Cardiac muscle cell (in vitro differentiated cells and primary cell): ENCODE measurements at places on chromosomes 3 and 15. TPM values are rescaled to one million over a fixed set of nuclear protein-coding genes. Genes with fewer than 3 reads are reported as not detected.

CD86 gene
- not detected in 2 replicates for total RNA-seq

GRCh38 chr3:37338500-37338899 is 164.1 kb upstream of the LRRFIP2 start:
- no peaks in the 10 kb centered on the region for H3K27me3 ChIP-seq
- no peaks in the 10 kb centered on the region for H3K4me1 ChIP-seq
- peak; percentile 72 for DNase-seq
- H3K4me3 ChIP-seq = no peak overlapping the region

DNA sequence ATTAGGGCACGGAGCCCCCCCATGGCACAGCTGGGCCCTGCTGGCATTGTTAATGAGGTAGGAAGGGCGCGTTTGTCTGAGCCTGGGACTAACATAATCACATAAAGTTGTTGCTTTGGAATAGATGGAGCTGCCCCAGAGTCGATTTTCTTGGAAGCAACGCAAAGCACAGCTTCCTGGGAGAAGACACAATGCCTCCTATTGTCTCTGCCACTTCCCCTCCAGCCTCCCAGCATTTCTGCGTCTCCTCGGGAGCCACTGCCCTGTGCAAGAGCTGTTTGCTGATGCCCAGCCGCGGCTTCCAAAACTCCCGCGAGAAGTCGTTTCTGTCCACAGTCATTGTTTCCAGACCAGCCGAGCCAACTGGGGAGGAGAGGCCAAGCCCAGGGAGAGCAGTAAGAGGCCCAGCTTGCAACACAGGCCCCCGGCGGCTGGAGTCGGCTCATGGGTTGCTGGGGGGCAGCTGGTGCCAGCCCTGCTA is 18.1 kb upstream of the ALDH1A3 start:
- peak; percentile 52 for DNase-seq
- no peaks in the 10 kb centered on the region for H3K36me3 ChIP-seq
- no peak overlapping the region for H3K4me3 ChIP-seq

DNA sequence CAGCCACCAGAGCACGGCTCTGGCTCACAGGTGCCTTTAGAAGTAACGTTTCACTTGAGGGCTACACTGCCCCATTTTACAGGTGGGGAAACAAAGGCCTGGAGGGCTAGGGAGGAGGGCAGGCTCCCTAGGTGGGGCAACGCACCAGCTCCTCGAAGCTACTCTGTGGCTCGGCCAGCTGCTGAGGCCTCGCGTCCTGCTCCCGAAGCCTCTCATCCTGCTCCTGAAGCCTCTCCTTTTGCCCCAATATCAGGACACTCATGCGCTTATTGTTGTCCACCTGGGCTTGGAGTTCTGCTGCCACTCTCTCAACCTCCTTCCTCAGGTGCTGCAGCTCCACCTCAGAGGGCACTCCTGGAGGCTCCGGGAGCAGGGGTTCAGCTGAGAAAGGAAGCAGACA is 28.2 kb upstream of the OR4F6 start:
- H3K4me3 ChIP-seq = no peak overlapping the region
- no peak for DNase-seq
- H3K36me3 ChIP-seq = no peaks in the 10 kb centered on the region
- H3K4me1 ChIP-seq = no peaks in the 10 kb centered on the region
- H3K27me3 ChIP-seq = no peaks in the 10 kb centered on the region

- DNase-seq = no peak
- H3K4me1 ChIP-seq = peaks cover 7% of the 10 kb centered on the region
- no peaks in the 10 kb centered on the region for H3K27me3 ChIP-seq
- no peak overlapping the region for H3K27ac ChIP-seq
- no peak overlapping the region for H3K4me3 ChIP-seq
- no peaks in the 10 kb centered on the region for H3K36me3 ChIP-seq
Measured at GRCh38 chr3:2523281-2523836, 424.7 kb downstream of the CNTN4 start.
